Left ventricle myocardium inferior (tissue), 1 donor: ENCODE measurements at places on chromosomes 2 and 18.
A peak's percentile ranks its signal among the peaks of the same experiment; 100 is the strongest.

DNA sequence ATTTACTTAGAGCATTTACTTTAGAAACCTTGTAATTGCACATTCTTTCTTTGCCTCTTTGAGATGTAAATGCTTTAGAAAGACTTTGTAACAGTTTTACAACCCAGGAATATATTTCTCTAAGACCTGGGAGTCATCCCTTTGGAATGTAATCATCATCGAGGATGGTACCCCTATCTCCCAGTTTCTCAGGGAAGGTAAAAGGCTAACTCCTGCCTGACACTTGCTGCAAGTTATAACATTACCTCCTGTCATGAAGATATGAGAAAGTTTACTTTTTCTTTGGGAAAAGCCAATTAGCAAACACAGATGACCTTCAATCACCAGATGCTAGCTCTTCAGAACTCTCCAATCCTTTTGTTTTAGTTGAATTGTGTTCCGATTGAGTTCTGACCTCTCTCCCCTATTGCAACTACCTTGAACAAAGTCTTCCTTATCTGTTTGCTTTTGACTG lies 420.3 kb upstream of the FSIP2 start:
- no peak overlapping the region for H3K4me3 ChIP-seq
- DNase-seq: no peak
- no peak overlapping the region for H3K27ac ChIP-seq
- H3K36me3 ChIP-seq: no peaks in the 10 kb centered on the region
- H3K27me3 ChIP-seq: no peaks in the 10 kb centered on the region
- no peaks in the 10 kb centered on the region for H3K4me1 ChIP-seq

DNA sequence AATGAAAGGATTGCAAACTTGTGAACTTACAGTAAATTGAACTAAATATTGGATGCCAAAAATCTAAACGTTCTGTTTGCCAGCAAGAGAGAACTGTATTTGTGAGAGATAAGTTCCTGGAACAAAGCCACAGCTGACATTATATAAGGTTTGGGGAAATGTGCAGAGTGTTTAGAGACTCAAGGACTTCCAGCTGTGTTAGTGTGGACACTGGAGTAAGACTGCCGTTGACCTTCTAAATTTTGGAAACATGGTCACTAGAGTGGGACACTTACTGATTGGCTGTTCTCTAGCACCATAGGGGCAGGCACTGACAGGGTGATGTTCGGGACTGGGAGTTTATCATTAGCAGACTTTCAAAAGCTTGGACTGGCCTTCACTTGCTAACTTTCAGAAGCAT lies 40.5 kb downstream of the SCN9A start:
- no peak overlapping the region for H3K4me3 ChIP-seq
- DNase-seq: no peak
- H3K4me1 ChIP-seq: no peaks in the 10 kb centered on the region
- H3K27ac ChIP-seq: no peak overlapping the region

DNA sequence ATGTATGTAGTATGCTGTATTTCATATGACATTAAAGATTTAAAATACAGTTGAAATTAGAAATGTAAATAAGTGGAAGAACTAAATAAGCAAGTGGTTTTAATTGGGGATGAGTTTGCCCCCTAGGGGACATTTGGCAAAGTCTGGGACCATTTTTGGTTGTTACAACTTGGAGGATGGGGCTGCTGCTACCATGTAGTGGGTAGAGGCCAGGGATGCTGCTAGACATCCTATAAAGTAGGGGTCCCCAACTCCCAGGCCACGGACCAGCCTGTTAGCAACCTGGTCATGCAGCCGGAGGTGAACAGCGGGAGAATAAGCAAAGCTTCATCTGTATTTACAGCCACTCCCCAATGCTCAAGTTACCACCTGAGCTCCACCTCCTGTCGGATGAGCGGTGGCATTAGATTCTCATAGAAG lies 27.9 kb upstream of the ASNSD1 start:
- DNase-seq: no peak
- H3K4me3 ChIP-seq: no peak overlapping the region
- H3K36me3 ChIP-seq: no peaks in the 10 kb centered on the region
- H3K27ac ChIP-seq: no peak overlapping the region

- no peak overlapping the region for H3K4me3 ChIP-seq
- no peak overlapping the region for H3K27ac ChIP-seq
- no peaks in the 10 kb centered on the region for H3K4me1 ChIP-seq
- no peak for DNase-seq
- peaks cover 5% of the 10 kb centered on the region for H3K27me3 ChIP-seq
Observed at GRCh38 chr18:44453505-44453904, 227.2 kb upstream of the SETBP1 start.

DNA sequence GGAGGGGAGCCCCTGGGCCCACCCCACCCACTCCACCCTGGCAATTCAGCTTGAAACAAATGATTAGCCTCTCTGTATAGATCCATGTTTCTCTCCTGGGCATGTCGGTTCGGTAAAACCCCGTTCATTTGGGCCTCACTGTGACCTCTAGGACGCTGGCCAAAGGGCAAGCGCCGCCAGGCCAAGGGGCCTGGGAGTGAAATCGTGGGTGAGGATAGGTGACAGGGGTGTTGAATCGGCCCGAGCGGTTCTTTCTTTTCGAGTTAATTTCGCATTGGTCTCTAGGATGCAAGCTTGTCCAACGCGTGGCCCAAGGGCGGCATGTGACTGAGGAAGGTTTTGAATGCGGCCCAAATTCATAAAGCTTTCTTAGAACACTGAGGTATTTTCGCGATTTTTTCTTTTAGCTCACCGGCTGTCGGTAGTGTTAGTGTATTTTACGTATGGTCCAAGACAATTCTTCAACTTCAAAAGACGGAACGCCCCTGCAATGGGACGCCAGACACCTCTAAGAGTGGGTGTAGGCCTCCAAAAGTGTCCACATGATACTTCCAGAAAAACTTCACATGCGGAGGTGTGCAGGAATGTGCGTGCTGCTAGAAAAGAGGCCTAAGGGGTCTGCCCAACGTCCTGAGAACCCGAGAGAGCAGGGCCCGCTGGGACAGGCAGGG lies 9.8 kb upstream of the ARID5A start:
- H3K27ac ChIP-seq: peak overlapping the region; percentile 83
- H3K4me3 ChIP-seq: peak overlapping the region; percentile 72
- DNase-seq: no peak
- no peaks in the 10 kb centered on the region for H3K36me3 ChIP-seq
- peaks cover 50% of the 10 kb centered on the region for H3K4me1 ChIP-seq
- no peaks in the 10 kb centered on the region for H3K27me3 ChIP-seq

GRCh38 chr2:191467113-191467512 lies 210.8 kb upstream of the NABP1 start:
- no peak for DNase-seq
- peaks cover 27% of the 10 kb centered on the region for H3K4me1 ChIP-seq
- H3K27ac ChIP-seq: peak overlapping the region; percentile 65
- no peaks in the 10 kb centered on the region for H3K36me3 ChIP-seq
- no peak overlapping the region for H3K4me3 ChIP-seq

DNA sequence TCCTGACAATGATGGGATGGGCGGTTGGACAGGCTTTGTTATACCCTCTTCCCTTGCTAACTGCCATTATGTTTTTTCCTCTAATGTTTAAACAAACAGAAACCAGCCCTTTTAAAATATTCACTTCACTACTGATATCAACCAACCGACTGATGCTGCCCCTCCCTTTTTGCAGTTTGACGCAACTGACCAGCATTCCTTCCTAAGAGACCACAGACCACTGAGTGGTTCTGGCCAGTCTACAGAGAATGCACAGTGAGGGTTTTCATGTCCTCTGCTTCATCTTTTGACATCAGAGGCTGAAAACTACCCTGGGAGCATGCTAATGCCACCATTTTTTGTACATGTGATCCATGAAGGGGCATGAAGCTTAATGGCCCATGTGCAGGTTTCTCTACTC lies 85.3 kb downstream of the CYP26B1 start:
- H3K27ac ChIP-seq: no peak overlapping the region
- DNase-seq: no peak
- peaks cover 17% of the 10 kb centered on the region for H3K27me3 ChIP-seq
- H3K4me1 ChIP-seq: no peaks in the 10 kb centered on the region

DNA sequence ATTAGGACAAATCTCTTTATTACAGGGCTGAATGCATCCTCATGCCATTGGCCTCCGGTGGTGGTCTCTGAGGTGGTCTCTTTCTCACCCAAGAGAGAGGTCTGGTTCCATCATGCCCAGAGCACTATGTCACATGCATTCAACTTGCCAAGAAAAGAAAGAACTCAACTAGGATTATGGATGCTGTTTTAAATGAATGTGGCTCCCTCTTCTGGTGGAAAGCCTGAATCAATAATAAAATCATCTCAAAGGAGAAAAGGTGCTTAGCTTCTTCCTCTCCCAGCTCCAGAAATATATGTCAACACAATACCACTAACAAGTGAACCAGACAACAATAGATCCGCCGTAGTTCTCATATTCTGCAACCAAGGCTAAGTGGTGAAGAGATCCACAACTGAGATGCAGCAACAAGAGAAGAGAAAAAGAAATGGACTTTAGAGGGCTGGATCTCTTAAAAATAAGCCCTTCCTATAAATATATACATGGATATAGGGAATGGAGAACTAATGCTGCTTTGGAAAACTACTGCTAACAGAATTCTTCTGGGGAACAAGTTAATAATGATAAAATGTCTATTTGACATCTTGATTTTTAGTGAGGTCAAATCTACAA lies 396.8 kb downstream of the NCKAP5 start:
- DNase-seq: no peak
- H3K27me3 ChIP-seq: no peaks in the 10 kb centered on the region
- H3K36me3 ChIP-seq: no peaks in the 10 kb centered on the region

- peaks cover 55% of the 10 kb centered on the region for H3K4me1 ChIP-seq
- H3K4me3 ChIP-seq: no peak overlapping the region
- H3K27ac ChIP-seq: peak overlapping the region; percentile 89
- H3K36me3 ChIP-seq: no peaks in the 10 kb centered on the region
Observed at GRCh38 chr2:10238396-10238795, 64.3 kb upstream of the HPCAL1 start.

DNA sequence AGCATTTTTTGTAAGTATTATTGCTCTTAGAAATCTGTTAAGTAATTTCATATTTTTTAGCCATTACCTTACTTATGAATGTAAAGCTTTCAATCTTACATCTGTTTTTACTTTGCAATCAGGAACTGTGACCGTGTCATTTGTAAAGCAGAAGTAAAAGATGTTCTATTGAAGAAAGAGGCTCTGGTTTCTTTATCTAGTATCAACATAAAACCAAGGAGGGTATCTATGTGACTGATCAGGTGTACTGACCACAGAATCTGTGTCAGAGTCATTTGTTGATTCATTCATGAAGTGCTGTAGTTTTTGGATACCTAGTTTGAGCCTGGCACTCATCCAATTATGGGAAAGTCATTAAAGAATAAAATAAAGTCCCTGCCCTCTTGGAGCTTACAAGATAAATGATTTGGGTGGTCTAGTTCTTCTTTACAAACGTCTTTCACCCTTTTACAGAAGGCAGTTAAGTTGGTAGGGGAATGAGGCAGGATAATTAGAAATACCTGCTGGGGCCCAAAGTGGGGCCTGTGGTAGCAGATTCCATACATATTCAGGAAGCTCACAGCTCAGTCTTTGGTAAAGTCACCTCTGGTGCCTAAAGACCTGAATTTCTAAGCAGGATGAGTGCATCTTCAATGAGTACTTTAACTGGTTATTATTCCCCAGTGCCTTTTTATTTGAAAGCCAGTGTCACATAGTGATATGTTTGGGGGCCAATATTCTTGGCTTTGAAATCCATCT lies 260.6 kb upstream of the NT5C1B start:
- DNase-seq: no peak
- no peak overlapping the region for H3K27ac ChIP-seq
- no peak overlapping the region for H3K4me3 ChIP-seq
- H3K4me1 ChIP-seq: peaks cover 10% of the 10 kb centered on the region
- H3K27me3 ChIP-seq: no peaks in the 10 kb centered on the region
